ENCODE measurements at places on chromosomes 16 and 17. TPM values are rescaled to one million over a fixed set of nuclear protein-coding genes. Genes with fewer than 3 reads are reported as not detected.

- peak; percentile 43 for DNase-seq
These were observed 71.5 kb upstream of the MPHOSPH6 start for GRCh38 chr16:82241469-82242052.

DNA sequence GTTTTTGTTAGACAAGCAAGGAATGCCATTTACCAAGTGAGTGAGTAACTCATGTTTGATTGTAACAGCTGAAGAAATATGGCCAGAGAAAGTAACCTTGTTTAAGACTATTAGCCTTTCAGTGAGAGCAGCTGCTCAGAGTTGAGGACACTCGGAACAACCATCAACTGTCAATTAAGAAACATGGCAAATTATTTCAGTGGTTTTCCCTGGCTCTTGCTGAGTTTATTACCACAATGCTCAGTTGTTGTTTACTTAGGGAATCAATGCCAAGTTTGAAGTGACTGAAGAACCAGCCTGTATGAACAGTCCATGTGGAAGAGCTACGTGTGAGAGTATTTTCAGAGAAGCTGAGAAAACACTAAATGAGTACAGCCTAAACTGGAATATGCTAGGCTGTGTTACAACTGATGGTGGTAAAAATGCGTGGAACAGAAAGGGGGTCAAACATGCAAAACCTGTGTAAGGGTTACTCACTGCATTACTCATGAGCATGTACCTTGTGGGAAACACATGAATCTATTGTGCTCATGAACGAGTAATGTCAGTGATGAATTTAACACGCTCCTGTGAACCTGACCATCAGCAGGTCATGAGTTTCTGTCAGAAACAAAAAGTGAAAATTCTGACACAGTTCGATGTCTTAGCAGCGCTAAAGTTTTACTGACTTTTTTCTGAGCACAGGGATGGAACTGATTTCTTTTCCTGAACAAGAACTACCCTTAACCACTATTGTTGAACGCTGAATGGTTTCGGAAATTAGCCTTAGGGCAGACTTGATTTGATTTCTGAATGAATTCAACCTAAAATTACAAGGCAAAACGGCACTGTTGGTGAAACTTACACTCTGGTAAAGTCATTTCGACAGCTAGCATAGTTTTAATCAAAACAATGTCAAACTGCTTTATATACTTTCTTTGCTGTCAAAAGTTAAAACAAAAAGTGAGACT is 33.5 kb downstream of the GNA13 start:
- DNase-seq = no peak

DNA sequence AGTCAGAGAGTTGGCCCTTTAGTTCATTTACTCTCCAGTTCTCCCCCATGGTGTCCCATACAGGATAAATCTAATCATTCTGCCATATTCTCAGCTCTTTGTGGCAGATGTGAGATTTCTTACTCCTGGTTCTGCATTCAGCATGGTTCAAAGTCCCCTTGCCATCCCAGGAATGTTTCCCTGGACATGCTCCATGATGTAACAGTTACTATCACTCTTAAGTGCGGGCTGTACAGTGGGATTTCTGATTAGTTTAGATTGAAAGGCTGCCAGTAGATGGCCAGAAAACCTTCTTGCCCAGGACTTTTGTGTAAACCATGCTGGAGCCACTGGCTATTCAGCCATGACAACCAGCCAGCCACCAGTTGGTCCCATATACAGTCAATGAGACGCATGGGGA is 10.4 kb downstream of the KRT37 start:
- DNase-seq = no peak

GRCh38 chr17:76701471-76701967 is 9.2 kb downstream of the MXRA7 start:
- no peak for DNase-seq

DNA sequence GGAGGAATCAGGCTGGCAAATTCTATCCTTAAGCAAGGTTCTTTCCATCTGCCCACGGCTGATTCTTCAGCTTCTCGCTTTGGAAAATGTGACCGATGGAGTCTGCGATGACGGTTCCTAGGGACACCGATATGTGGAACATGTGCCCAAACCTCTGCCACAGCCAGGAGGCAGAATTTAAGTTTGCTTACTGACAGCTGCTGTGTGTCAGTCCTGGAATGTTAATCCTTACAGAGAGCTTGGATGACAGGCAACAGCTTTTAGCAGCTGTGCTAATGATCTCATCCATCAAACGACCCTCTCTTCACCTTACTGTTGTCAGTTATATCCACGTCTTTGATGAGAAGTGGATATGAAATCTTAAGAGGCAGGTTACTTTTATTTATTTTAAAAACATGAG is 11.4 kb upstream of the MYH13 start:
- no peak for DNase-seq

- peak; percentile 77 for DNase-seq
These were observed 7.7 kb upstream of the HOXB2 start for GRCh38 chr17:48552466-48553189.

DNA sequence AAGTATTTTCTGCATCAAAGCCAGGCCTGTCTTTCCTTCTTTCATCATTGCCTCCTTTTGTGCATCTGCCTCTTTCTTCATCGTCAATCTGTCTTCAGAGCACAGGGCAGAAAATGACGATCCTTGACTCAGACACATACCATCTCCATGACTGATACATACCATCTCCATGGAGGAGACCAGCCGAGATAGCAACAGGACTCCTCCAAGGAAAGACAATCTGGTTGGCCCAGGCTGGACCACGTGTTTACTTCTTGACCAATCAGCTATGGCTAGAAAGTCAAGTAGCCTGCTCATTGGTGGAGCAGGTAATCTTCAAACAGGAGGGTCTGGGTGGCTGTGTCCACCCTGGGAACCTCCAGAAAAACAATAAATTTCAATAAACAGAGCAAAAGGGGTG is 164.6 kb downstream of the CPPED1 start:
- DNase-seq = no peak

DNA sequence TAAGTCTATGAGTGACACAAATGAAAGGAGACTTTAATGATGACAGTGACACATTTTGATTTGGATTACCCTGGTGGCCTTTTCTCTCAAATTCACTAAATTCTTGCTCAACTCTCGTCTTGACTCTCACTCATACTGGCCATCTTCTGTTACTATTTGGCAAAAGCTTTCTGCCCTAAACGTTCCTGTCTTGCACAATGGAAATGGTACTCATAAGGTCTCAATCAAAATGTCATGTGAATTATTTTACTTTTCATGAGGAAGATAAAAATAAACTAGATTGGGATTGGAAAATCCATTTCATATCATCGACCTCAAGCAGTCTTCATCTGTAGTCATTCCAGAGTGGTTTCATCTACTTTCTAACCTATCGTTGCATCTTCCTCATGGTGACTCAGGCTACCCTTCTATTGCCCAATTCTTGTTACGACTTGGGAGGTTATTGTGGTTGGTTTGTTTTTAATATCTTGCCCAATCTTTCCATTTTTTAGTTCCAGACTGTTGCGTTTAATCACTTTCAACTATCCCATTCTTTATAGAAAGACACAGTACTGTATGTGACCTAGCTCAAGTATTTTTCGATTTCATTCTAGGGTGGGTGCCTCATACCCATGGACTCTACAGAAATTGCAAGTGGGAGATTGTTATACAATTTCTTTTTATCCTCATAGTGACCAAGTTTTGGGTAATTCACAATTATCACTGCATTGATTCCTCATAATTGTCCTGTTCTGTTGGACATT is 317.2 kb upstream of the KCNJ16 start:
- DNase-seq = no peak

DNA sequence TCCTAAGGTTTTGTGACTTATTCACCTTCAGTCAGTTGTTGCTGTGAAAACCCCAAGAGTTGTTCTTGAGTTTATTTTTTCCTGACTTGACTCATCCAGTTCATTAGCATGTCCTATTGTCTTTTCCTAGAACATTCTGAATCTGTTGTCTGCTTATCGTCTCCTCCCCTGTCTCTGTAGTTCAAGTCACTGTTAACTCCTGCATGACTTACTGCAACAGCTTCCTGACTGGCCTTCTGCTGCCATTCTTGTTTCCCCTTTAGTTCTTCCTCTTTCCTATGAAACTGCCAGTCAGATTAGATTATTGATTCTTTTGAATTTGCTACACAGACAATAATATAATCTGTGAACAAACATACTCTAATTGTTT is 161.5 kb downstream of the FTO start:
- DNase-seq = no peak

DNA sequence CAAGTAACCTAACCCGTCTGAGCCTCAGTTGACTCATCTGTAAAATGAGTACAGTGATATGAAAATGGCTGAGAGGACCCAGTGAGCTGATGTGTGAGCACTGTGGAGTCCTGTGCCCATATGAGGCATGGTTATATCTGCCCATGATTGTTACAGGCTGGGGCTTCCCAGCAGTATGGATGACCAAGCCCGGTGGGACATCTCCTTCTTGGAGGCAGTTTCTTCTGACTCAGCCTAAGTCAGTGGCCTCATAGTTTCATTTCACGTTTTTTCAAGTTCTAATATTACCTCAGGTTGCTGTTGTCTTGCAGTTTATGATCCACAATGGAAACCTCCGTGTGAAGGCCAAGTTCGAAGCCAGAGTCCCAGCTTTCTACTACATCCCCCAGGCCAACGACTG is 4.8 kb downstream of the ADAP2 start:
- no peak for DNase-seq

DNA sequence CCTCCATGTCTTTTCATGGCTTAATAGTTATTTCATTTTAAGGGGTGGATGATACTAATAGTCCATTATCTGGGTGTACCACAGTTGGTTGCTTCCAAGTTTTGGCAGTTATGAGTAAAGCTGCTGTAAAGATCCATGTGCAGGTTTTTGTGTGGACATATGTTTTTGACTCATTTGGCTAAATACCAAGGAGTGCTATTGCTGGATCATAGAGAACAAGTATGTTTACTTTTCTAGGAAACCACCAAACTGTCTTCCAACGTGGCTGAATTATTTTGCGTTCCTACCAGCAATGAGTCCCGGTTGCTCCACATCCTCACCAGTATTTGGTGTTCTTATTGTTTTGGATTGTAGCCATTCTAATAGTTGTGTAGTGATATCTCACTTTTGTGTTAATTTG is 181.9 kb downstream of the SPECC1 start:
- DNase-seq = no peak

GRCh38 chr16:17321824-17322223 is 148.9 kb downstream of the XYLT1 start:
- DNase-seq = no peak

- DNase-seq = no peak
These were observed 242.1 kb upstream of the NLRP1 start for GRCh38 chr17:5826384-5826783.

- DNase-seq = no peak
These were observed 4.2 kb downstream of the EIF1 start for GRCh38 chr17:41692722-41693521.

GRCh38 chr16:49010396-49010795 is 271.2 kb downstream of the CBLN1 start:
- no peak for DNase-seq

GRCh38 chr17:29138184-29138955 is 41.8 kb downstream of the MYO18A start:
- no peak for DNase-seq

DNA sequence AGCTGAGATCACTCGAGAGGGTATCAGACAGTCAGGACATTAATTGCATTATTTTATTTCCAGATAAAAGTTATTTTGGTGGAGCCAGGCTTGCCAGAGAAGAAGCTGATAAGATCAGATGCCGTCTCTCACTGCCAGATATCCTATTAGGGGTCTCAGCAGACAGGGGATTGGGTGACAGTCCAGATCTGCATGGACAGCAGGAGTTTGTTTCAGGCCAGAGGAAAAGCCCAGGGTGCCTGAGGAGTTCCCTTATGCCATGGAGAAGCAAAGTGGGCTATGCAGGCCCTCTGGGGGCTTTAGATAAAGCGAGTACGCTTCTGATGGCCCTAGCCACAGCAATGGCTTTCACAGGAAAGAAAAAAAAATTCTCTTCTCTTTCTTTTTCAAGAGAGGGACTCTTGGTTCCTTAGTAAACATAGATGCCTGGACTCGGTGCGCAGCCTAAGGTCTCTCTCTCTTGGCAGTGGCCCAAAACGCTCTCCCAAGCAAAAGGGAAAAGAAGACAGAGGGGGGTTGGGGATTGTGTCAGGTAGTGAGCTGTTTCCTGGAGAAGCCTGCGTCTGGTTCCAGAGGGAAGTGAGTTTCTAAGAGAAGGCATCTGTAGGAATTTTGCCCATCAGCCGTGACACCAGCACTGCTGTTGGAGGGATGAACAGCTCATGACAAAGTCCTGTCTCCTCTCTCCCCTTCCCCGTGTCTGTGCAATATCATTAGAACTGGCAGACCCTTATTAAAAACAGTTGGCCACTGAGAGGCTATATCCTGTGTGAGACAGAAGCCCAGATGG is 166.3 kb upstream of the FOXF1 start:
- no peak for DNase-seq

DNA sequence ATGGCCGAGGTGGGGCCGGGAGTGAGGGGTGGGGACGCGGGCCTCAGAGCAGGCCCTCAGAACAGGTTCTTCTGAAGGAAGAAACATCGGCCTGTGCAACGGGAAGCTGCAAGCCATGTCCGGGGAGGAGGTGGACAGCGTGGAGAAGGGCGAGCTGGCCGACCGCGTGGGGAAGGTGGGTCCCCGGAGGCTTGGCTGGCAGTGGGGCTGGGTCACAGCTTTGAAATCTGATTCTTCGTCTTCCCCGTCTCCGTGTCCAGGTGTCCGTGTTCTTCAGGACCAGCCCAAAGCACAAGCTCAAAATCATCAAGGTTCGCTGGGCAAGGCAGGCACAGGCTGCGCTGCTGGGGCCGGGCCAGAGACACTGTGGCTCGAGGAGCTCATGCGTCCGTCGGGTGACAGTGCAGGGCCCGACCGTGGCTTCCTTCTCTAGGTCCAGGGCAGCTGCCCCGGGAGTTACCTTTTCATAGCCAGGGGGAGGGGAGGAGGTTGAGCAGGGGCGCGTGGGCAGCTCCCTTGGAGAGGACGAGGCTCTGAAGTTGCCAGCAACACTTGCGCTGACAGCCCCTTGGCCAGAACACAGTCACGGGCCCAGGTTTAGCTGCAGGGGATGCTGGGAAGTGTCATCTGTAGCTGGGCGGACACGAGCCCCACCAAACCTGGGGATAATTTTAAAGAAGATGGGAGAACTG is 51.3 kb downstream of the MEAK7 start:
- DNase-seq = no peak

- DNase-seq = no peak
These were observed 11.0 kb upstream of the TACO1 start for GRCh38 chr17:63589646-63590045.

GRCh38 chr17:83077411-83077810 is 2.0 kb upstream of the METRNL start:
- no peak for DNase-seq

The LRRC37A2 gene
- 7.9 TPM for total RNA-seq

The GUCY2D gene
- total RNA-seq = 0.35 TPM

The DNAAF8 gene
- 0.33 TPM for total RNA-seq

The WNT3 gene
- 22.7 TPM for total RNA-seq

The TMC8 gene
- 1.9 TPM for total RNA-seq

The TBC1D3E gene
- not detected for total RNA-seq

The ATP2A1 gene
- 4.6 TPM for total RNA-seq

The TSNAXIP1 gene
- total RNA-seq = 1.1 TPM

The KCNH4 gene
- total RNA-seq = not detected
